ENCODE measurements at places on chromosomes 2 and 18.
A peak's percentile ranks its signal among the peaks of the same experiment; 100 is the strongest.

DNA sequence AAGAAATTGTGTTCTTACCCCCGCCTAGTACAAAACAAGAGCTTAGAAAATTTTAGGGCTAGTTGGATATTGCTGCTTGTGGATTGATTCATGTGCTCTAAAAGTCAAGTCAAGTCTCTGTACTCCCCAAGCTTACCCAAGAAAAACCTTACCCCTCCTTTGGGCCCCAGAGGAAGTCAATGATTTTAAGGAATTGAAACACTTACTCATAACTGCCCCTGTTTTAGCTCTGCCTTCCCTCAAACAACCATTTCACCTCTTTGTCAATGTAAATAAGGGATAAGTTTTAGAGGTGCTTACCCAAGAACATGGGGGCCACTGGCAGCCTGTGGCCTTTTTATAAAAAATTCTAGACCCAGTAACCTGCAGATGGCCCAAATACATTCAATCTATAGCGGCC lies 136.6 kb upstream of the RMP24 start:
- peak; percentile 6 for DNase-seq

- DNase-seq: no peak
Observed at GRCh38 chr2:29014331-29014730, 33.2 kb downstream of the TOGARAM2 start.

DNA sequence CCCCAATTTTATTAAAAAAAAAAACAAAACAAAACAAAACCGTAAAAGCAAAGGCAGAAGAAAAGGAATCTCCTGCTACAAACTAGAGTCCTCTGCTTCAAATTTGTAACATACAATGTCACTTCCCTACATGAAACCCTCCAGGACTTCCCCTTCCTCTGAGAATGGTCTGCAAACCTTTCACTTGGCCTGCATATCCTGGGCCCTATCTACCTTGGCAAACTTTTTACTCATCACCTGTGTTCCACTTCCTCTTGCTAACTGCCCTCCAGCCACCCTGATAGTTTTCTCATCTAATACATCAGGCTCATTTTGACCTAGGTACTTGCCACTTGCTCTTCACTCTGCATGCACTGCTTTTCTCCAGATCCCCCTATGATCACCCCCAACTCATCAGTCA lies 255.5 kb downstream of the ETAA1 start:
- DNase-seq: peak; percentile 34

DNA sequence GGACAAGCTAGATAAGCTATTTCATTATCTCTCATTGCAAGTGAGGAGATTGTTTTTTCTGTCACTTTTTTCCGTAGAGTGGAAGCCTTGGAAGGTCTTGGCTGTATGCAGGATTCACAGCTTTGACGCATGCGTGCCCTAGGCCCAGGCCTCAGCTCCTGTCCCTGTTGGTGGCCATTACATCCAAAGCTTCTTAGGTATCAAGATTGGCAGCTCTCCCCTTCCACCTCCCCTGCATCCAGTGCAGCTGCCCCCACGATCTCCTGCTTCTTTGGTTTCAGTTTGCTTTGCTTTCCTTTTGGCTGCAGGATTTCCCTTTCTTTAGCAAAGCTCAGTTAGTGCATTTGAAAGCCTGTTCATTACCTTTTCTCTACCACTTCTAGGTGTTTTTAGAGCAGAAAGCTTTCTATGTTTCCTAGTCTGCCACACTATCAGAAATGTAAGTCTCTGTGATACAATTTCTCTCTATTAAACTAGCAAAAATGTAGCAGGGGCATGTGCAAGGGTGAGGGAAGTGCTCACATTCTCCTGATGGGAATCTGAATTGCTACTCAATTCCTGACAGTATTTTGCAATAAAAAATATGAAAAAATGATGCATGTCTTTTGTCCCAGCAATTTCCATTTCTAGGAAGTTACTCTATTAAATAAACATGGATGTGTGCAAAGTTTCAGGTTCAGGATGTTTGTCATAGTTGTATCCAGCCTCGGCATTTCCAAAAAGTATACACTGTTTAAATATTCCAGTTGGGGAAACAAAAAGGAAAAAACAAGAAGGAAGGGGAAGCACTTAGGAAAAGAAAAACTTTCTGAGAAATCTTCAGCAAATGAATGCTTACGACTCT lies 91.2 kb downstream of the LIPG start:
- DNase-seq: no peak

- DNase-seq: no peak
Observed at GRCh38 chr2:105413206-105413605, 14.4 kb upstream of the FHL2 start.

DNA sequence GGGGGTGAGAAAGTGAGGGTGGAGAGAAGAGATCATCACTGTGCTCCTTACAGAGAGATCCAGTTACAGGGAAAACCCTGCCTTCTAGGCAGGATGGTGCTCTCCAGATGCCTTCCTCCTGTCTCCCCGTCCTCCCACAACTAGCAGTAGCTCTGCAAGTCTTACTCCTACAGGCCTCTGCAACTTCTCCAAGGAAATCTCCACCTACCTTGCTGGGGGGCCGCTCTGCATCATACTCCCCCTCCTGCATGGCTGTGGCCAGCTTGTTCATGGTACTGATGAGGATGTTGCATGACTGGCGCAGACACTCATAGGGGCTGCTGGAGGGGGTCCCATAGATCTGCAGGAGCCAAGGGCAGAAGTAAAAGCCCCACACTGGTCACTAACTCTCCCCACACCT lies 14.1 kb downstream of the DCTN1 start:
- DNase-seq: no peak

DNA sequence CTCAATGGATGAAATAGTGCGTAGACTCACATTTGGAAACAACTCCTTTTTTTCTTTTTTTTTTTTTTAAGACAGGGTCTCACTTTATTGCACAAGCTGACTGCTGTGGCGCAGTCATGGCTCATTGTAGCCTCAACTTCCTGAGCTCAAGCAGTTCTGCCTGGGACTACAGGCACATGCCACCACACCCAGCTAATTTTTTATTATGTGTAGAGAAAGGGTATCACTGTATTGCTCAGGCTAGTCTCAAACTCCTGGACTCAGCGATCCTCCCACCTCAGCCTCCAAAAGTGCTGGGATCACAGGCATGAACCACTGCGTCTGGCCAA lies 17.4 kb downstream of the HAT1 start:
- no peak for DNase-seq

GRCh38 chr2:18987016-18987415 lies 371.4 kb downstream of the OSR1 start:
- DNase-seq: no peak

- DNase-seq: no peak
Observed at GRCh38 chr2:4693266-4693665, 989.9 kb downstream of the DCDC2C start.

- no peak for DNase-seq
Observed at GRCh38 chr2:184394642-184395041, 203.7 kb upstream of the ZNF804A start.

DNA sequence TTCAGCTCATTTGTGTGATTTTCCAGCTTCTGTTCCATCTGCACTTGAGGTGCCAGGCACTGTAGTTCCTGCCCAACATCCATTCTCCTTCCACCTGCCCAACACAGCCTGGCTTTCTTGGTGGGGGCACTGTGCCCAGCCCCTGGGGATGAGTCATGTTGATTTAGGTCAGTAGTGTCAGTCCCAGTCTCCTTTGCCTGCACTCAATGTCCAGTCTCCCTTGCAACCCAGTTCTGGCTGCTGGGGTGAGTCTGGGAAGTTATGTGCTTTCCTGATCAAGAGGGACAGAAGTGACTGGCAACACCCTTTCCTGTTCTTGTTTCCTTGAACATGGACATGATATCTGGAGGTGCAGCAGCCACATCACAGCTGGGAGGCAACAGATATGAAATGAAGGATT lies 1.5 kb upstream of the ASB18 start:
- no peak for DNase-seq

DNA sequence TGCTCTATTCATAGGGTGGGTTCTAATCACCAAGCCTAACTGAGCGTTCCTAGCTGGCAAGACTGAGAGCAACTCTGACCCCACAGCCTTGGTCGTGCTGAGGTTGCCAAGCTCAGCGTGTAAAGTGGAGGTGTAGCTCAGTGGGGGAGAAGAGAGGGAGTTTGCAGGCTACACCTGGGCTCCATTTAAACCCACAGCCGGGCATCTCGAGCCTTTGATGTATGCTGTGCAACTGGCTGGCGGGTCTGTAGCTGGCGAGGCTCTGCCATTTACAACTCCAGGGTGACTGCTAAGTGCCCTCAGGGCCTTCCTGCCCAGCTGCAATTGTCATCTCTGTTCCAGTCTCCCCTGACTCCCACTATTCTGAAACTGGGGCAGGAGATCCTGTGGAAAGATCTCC lies 20.0 kb upstream of the CHRNA1 start:
- DNase-seq: no peak

DNA sequence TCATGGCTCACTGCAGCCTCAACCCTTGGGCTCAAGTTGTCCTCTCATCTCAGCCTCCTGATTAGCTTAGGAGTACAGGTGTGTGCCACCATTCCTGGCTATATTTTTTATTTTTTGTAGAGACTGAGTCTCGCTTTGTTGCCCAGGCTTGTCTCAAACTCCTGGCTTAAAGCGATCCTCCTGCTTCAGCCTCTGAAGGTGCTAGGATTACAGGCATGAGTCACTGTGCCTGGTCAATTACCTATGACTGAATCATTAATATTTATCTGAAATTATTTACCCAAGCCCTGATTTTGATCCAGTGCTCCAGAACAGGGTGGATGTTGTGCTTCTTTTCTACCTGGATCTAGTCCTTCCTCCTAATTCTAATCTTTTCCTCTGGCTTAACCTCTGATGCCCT lies 87.8 kb downstream of the MAP2 start:
- no peak for DNase-seq

DNA sequence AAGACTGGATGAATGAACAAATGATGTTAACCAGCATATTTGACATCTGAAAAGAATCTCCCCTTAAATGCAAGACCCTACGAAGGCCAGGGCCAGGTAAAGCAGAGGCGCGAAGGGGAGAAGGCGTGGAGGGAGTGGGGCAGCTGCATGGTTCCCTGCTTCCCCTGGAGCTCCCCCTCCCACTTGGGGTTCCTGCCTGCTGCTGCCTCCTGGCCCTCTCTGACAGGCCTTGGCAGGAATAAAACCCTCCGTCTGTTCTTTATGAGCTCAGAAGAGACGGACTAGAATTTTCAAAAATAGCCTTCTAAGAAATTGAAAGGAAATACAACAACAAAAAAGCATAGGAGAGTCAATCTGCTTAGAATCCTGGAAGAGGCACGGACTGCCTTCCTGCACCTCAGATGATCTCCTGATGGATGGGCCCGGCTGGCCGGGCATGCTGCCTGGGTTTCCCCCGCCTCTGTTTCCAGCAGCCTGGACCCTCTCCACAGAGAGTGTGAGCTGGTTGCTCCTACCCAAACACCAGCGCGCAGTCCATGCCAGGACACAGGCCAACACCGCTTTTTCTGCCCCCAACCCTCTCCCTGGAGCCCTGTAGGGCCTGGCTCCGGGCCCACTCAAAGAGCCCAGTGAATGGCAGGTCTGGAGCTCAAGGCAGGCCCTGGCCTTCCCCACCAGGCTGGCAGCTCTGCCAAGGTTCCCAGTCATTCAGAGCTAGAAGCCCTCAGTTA lies 23.9 kb downstream of the CFAP65 start:
- no peak for DNase-seq

DNA sequence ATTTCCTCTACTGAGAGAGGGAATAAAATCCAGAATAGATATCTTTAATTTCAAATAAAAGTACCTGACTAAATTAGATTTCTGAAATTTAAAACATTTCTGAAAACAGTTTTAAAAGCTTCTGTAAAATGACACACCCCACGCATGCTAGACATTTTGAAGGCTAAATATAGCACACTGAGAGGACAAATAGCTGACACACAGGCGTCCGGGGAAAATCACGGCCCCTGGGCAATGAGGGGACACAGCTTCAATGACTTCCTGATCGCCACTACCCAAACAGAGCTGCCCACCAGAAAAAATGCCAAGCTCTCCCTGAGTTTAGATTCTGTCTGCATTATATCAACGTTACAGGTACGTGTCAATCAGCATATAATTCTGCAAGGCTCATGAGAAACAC lies 10.9 kb downstream of the TBC1D8 start:
- DNase-seq: no peak

DNA sequence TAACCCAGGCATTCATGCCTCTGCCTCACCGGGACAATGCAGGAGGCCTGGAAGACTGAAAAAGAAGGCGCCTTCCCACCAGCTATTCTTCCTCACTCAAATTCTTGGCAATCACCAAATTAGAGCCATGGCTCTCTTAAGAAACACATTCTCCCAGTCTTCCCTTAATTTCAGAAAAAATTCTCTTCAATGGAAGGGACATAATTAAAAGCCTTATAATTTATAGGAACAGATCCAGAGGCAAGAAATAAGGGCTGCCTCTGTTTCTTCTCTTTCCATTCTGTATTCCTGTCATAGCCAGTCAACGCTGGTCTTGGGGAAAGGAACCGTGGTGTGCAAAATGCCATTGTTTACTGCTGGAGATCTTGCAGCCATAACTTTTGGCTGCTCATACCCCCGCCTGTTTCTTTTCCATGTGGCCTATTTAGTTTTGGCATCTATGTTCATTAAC lies 32.8 kb downstream of the DTNA start:
- no peak for DNase-seq

- no peak for DNase-seq
Observed at GRCh38 chr2:129744649-129745048, 234.8 kb upstream of the RAB6C start.

DNA sequence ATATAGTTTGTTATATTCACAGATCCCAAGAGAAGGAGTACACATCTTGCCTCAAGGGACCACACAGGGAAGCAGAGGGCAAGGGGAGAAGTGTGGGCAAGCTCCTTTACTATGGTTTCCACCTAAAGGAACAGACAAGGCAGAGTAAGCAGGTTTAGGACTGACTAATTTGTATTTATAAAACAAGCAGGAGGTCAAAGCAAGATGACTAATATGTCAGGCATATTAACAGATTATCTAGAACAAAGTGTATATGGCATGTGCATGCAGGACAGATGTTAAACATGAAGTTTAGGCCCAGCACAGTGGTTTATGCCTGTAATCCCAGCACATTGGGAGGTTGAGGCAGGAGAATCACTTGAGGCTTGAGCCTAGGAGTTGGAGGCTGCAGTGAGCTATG lies 3.7 kb upstream of the LRP2 start:
- DNase-seq: no peak

GRCh38 chr2:105442721-105443120 lies 43.9 kb upstream of the FHL2 start:
- no peak for DNase-seq

GRCh38 chr2:23124214-23124750 lies 260.7 kb upstream of the KLHL29 start:
- DNase-seq: no peak

- no peak for DNase-seq
Observed at GRCh38 chr18:31199190-31199769, 36.6 kb upstream of the DSC1 start.

DNA sequence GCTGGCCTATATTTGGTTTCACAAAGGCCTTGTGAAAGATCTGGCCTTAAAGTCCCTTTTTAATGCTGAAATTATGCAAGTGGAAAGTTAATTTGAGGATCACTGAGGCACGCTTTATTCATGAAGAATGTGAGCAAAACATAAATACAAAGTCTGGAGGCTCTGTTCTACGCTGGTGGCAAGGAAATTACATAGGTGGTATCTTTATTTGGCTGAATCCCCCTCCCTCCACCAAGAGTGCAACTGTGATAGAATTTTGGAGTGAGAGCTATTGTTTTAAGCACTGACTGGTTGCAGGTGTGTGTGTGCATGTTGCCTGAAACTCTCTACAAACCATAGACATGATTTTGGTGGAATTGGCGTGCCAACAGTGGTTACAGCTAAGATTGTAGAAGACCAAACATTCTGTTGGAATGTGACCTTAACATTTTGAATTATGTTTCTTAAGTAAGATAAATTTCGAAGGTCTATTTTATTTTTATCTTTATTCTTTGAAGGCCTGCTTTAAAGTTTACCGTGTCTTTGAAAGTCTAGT lies 114.3 kb downstream of the SPTBN1 start:
- no peak for DNase-seq

- DNase-seq: peak; percentile 33
Observed at GRCh38 chr2:68714866-68715265, 19.7 kb upstream of the ARHGAP25 start.

All from GM13976 (cell line).